MV-4-11 (cell line): ENCODE measurements at places on chromosomes 16 and 17.

DNA sequence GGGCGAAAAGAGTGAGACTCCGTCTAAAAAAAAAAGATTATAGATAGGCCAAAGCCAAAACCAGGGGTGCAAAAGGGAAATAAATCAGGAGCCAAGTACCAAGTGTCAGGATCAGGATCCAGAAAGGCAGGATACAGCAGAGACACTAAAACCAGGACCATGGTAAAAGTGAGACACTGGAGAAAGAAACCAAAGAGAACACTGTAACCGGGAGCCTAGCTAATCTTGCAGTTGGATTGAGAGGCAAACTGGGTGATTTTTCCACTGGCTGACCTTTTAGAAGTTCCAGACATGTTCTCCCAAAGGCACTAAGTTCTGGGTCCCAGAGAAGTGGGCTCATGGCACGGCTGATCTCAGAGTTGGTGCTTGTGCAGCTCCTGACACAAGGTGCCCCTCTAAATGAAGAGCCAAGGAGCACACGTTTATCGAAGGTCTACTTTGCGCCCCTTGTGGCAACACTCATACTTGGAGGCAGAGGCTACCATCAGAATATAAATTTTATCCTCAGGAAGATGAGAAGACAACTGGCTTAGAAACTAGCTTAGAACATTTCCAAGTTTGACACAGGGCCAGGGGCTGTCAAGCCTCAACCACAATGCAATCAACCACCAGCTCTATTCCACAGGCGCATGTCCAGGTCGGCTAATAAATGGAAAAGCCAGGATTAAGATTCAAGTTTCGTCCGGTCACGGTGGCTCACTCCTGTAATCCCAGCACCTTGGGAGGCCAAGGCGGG lies 27.5 kb upstream of the HELZ start:
- DNase-seq, result no peak

DNA sequence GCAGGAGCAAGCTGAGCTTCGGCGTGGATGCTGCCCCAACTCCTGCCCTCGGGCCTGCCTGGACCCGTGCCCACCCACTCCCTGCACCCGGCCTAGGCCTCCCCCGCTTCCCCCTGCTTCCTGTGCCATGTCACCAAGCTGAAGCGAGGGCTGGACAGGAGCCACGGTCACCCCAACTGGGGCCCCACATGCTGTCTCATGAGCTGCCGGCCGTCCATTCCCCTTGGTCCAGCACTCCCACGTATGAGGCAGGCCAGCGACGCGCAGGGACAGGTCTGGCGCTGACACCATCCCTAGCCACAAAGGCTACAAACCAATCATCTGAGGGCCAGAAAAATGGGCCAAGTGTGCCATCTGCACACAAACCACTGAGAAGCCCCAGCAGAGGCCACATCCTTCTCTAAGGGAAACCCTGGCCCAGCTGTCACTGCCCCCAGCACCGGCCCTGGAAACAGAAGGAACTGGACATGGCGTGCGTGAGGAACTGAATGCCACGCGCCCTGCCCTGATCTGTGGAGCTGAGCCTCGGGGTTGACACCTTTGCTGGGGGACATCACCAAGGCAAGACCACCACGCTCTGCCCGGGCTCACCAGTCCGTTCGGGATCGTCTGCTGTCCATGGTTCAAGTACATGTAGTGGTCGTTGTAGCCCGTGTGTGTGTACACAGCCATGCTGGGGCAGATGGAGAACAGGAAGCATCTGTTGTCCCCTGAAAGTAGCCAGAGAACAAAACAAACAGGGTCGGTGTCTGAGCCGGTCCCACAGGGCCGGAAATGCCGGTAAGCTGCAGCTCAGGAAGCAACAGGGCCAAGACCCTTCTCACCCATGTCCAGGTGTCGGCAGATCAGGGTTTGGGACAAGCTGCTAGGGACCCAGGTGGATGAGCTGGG lies 22.2 kb downstream of the MEAK7 start:
- no peak for DNase-seq

- no peak for DNase-seq
Observed at GRCh38 chr17:732067-732901, at the start of gene TLCD3A. Gene TLCD3A, plus strand, starts transcription at chr17:732596. Its CDS starts 52 bp downstream, at chr17:732648.

GRCh38 chr17:59008737-59009136 lies 97.9 kb downstream of the TRIM37 start:
- no peak for DNase-seq

DNA sequence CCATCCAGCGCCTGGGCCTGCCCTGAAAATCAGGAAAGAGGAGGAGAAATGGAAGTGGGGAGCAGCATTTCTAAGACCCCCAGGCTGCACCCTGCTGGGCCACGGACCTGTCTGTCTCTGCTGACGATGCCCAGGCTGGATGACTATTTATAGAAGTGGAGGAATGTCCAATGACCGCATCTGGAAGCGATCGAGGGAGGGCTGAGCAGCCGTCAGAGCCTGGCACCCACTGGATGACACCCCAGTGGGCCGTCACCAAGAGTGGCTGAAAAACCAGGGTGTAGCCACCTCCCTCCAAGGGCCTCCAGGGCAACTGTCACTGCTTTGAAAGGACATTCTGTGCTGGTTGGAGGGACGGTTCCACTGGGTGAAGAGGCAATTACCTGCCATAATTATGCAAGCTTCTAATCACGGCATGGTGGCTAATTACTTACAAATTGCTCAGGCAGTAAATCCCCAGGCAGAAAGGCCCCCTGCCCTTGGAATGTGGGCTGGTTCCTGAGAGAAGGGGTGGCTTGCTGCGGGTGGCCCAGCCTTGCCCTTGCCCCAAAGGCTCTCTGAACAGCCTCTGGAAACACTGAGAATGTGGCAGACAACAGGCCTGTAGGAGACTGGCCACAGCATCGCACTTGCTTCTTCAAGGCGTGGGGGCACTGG lies 332.1 kb downstream of the C16orf95 start:
- DNase-seq, result no peak

GRCh38 chr16:68291227-68291626 lies 19.5 kb downstream of the SLC7A6OS start:
- no peak for DNase-seq

GRCh38 chr17:36721560-36722120 lies 120.3 kb downstream of the MRM1 start:
- no peak for DNase-seq

DNA sequence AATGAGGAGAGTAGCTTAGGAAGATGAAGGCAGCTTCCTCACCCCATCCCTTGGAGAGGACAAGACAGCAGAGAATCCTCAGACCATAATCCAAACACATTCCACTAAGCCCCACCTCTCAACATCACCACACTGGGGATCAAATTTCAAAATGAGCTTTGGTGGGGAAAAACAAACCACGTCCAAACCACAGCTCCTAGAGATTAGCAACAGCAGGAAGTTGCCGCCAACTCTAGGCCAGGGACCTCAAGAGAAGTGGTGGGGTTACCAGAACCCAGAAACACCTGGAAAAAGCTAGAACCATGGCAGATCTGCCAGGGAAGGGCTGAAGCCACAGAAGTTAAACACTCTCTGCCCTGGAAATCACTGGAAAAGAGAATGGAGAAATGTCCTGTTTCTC lies 571.6 kb downstream of the HS3ST4 start:
- peak; percentile 33 for DNase-seq

DNA sequence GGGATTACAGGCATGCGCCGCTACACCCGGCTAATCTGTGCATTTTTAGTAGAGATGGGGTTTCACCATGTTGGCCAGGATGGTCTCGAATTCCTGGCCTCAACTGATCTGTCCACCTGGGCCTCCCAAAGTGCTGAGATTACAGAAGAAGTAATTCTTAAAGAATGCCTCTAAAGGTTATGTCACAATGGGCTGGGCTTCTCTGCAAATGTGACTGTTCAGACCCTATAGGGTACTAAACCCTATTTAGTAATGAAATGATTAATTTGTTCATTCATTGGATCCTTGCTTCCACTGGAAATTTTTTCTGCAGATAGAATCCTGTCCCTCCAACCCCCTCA lies 108.8 kb upstream of the CORO6 start:
- DNase-seq, result no peak

DNA sequence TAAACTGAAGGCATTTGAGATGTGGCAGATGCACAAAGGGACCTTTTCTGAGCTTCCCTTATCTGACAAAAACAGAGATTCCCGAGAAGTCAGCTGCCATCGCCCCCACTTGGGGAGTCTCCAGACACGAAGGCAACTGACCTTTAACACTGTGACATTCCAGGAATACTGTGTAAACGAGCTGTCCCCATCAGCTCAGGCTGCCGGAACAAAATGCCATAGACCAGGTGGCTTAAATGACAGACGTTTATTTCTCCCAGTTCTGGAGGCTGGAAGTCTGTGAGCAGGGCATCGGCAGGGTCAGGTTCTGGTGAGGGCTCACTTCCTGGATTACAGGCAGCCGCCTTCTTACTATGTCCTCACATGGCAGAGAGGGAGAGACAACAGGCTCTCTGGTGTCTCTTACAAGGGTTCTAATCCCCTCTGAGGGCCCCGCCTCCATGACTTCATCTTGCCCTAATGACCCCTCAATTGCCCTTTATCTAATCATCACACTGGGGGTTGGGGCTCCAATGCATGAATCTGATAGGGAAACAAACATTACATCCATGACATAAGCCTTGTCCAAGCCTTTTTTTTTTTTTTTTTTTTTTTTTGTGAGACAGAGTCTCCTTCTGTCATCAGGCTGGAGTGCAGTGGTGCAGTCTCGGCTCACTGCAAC lies 178.5 kb upstream of the RPL38 start:
- no peak for DNase-seq

DNA sequence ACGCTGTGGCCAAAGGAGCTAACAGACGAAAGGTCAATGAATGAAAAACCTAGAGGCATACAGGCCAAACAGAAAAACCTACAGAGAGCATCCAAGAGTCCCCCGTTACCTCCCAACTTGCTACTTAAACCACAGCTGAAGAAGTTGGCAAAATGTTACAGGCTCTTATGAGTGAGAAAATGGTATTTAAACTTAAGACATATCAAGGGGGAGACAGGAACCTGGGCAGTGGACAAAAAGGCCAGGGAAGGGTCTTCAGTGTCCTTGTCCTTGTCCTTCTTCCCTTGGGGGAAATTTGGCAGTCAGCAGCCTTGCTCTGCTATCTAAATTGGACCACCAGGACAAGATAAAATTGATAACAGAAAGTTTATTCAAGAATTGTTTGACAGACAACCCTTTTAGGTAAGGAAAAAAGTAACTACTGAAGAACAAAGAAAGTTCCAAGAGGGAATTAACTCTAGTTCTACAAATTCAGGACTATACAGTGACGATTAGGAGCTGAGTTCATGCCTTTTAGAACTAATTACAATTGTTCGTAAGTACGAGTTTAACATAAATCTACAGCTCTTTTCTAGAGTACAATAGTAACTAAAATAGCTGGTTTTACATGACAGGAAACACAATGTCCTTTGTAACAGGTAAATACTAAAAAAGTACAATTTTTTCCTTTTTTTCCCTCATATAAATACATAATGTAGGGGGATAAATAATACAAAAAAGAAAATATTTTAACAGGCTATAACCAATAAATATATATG lies 3.8 kb upstream of the HOXB2 start:
- DNase-seq, result no peak

DNA sequence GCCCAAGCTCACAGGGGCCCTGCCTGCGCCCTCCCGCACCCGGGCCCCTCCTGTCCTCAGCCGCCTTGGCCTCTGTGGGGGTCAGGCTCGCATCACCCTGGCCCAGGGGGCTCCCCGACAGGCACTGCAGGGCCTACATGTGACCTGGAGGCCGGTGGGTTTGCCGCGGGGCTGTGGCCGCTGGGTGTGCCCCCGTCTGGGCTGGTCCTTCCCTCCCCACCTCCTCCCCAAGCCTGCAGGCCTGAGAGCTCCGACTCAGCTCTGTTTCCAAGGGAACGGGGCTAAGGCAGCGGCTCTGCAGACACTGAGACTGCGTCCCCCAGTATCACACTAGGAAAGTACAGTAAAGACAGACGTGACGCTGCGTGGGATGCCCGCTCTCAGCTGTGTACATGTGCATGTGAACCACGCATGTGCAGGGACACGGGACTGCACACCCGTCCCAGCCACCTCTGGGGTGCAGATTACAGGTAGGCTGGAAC lies 16.5 kb upstream of the WDR45B start:
- DNase-seq, result no peak

GRCh38 chr16:79009896-79010295 lies 590.6 kb downstream of the MAF start:
- DNase-seq, result no peak

DNA sequence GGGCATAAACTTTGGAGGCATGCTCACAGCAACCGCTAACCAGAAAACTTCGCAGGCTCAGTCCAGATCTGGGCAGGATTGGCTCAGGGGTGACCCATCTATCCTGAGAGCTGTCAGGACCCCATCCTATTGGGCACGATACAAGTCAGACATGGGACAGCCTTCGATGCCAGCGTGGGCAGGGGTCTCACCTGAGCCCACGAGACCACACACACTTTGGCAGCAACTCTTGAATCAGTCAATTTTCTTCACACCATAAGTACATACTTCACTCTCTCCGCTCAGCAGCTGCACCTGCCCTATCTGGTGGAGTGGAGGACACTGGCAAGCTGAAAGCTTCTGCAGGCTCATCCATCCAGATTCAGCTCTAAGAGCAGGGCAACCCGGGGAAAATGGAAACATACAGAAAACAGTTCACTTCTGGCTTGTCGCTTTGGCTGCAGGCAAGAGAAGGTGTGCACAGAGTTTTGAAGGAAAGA lies 48.3 kb downstream of the ZFHX3 start:
- no peak for DNase-seq

- no peak for DNase-seq
Observed at GRCh38 chr16:56360117-56361008, 65.0 kb downstream of the AMFR start.

GRCh38 chr17:82097919-82098168 lies 192 bp downstream of the FASN start:
- no peak for DNase-seq

GRCh38 chr17:47669081-47669480 lies 19.4 kb downstream of the KPNB1 start:
- DNase-seq, result peak; percentile 80

GRCh38 chr17:27585153-27585681 lies 45.8 kb upstream of the LGALS9 start:
- DNase-seq, result no peak

DNA sequence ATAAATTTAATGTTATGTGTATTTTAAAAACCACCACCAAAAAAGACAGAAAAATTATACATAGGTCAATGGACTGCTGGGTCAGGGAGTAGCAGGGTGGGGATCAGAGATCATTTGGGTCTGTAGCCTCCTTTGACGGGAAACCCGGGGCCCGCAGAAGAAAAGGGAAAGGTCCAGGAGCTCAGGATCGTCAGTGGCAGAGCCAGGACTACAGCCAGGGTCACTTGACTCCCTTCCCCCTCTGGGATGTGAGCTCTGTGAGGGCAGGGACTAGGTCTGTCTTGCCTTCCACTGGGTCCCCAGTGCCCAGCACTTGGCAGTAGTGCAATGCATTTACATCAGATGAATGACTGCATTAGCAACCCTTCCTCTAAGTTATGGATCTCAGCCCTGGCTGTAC lies 62.1 kb downstream of the TOM1L2 start:
- no peak for DNase-seq

GRCh38 chr16:72108353-72109102 lies 14.9 kb downstream of the DHX38 start:
- DNase-seq, result no peak

DNA sequence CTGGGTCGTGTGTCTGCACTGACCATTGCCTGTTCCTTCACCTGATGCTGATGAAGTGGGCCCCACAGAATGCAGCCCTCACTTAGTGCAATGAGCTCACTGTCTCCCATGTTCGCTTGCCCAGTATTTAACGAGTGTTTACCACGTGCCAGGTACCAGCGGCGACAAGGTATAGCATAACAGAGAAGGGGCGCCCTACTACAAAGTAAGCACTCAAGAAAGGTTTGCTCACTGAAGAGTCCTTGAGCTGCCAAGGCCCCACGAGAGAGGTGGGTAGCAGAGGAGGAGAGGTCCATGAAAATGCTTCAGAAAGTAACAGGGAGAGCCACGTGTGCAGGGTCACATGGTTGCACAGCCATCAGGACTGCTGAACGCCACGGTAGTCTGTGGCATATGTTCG lies 230.0 kb downstream of the NTN1 start:
- no peak for DNase-seq
